Right kidney (tissue), 9 donors: ENCODE measurements at places on chromosomes 12 and 14.

DNA sequence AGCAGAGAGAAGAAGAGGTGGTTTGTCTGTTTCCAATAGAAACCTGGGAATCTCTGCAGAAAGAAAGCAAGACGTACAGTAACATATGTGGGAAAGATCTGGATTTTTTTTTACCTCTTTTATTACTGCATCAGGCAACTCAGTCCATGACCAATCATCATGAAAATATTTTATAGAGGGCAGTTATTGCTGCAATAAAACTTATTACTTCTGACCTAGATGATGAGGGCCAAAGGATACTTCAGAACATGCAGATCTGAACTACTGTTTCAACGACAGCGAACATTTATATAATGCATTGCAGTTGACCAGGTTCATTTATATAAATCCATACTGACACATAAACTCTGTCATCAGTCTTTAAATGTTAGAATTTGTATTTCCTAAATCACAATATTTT lies 67.7 kb downstream of the STAB2 start:
- no peak for DNase-seq

DNA sequence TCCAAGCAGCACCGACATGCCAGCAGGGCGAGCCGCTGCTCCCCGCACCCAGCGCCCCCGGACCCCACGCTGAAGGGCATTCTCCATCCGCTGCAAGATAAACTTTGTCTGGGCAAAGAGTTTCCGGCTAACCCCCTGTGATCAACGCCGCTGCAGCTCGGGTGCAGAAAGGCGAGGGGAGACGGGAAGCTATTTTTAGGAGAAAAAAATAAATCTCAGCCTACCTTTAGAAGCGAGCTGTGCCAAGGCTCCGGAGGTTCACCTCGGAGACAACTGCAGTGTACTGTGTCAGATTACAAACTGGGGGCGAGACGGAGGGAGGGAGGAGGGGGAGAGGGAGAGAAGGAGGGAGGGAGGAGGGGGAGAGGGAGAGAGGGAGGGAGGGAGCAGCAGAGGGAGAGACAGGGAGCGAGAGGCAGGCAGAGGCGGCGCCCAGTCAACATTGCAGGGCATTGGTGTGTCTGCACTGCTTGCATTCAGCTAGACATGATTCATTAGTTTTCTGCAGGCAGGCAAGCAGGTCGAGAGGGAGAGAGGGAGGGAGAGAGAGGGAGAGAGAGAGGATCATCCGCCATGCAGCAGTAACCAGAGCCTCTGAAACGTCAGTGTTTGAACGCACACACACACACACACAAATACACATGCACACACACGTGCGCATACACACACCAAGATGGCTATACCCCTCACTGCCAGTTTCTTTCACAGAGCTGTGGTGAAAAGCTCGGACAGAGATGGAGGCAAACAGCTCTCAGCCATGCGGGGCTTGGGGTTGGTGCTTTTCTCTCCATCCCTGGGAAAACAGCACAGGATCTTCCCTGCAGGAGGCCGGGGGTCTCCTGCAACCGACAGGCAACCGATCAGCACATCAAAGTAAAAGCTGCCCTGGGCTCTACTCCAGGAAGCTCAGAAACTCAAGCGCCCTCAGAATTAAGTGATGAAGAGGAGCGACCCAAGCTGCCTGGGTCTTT lies at the start of gene RIMBP2:
Gene RIMBP2, minus strand, starts transcription at position 302 of the 971 bp plus-strand sequence. CDS start 237,286 bp downstream, outside the sequence.
- peak; percentile 78 for DNase-seq

DNA sequence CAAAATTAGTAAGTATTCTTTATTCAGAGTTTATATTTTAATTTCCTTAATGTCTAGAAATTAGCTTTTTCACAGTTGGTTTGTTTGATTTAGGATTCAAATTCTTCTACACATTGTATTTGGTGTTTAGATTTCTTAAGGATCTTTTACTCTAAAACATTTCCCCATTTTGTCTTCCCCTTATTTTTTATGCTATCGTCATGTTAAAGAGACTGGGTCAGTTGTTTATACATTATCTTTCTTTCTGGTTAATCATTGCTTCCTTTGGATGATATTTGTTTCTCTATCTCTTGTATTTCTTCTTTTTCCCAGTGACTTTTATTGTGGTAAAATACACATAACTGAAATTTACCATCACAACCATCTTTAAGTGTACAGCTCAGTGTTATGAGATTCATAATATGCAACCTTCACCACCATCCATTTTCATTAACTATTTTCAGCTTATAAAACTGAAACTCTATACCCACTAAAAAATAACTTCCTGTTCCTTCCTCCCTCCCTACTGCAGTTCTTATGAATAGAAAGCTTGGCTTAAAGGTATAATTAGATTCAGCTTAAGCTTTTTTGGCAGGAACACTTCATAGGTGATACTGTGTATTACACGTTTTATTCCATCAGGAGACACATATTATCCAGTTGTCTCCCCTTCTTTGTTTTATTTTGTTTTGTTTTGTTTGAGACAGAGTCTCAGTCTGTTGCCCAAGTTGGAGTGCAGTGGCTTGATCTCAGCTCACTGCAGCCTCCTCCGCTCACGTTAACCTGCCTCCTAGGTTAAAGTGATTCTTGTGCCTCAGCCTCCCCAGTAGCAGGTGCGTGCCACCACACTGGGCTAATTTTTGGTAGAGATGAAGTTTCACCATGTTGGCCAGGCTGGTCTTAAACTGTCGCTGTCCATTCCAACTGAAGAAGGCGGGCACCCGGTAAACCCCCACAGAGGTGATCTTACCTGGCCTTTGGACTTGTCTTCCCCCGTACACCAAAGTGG lies 45.0 kb downstream of the NOPCHAP1 start:
- DNase-seq: no peak

- no peak for DNase-seq
Measured at GRCh38 chr12:32400114-32400672, 835 bp downstream of the FGD4 start.

DNA sequence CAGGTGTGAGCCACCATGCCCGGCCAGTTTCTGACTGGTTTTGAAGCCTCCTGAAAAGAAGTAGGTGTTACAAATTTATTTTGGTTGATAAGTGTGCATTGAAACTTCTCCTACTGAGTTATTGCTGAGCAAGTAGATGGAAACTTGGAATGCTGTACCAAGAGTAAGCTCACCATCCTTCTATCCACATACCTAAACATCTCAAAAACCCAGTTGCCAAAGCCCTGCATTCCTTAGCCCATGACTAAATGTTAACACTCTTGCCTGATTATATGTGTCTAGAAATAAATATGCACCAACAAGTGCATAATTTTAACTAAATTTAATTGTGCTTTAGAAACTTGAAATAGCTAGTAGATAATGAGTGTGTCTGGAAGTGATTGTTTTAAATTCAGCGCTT lies 357.8 kb downstream of the DUSP6 start:
- no peak for DNase-seq

GRCh38 chr12:3204143-3204542 lies 127.0 kb downstream of the TSPAN9 start:
- DNase-seq: no peak

DNA sequence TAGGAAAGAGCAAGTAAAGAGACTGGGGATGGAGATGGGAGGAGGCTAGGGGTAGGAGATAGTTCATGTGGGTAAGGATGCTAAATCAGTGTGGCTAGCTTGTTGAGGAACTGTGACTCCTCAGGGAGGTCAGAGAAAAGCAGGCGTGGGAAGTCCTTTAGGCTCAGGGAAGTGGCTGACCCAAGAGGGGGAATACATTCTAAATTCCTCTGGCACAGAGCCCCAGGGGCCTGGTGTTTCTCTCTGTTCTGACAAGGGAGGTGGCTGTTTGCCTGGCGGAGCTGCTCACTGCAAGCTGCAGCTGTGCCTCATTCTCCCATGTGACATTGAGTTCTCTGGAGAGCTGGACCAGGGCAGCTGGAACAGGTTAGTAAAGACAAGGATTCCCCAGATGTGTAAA lies 152.2 kb upstream of the SLC38A2 start:
- no peak for DNase-seq
